NCI-H1436 (cell line): ENCODE measurements at places on chromosomes 12 and 14.

- DNase-seq, result no peak
Observed at GRCh38 chr12:104850781-104851180, 107.3 kb downstream of the SLC41A2 start.

DNA sequence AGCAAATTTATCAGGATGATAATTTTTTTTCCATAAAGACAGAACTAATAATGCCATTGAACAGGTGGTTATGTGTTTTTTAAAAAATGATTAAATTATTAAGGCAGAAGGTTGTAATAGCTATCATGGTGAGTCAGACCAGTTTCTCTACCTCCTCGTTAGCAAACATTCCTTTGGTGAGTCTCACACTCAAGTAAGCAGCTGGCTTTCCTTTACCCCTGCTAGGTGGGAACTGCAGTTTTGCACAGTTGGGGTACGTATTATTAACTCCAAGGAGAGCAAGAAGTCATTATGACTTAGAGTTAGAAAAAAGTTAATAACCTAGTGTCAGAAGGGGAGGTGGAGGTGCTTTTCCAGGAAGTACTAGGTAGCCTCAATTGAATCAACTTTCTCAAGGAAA, 165.3 kb downstream of the SNAPC1 start:
- no peak for DNase-seq

- DNase-seq, result no peak
Observed at GRCh38 chr14:50806241-50806933, 24.6 kb downstream of the NIN start.

DNA sequence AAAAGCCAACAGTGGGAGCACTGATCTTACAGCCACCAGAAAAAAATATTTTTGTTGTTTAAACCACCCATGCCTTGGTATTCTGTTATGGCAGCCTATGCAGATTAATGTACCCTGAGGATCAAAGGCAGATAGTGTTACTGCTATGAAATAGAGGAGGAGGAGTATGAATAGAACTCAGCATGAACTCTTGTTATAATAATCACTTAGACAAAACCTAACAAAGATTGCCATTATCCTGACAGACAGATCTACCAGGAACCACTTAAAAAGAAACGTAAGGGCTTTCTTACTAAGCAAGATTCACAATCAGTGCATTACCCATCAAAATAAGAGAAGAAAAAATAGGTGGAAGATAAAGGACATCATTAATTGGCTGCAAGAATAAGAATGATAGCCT, 558.3 kb downstream of the GALC start:
- DNase-seq, result no peak

DNA sequence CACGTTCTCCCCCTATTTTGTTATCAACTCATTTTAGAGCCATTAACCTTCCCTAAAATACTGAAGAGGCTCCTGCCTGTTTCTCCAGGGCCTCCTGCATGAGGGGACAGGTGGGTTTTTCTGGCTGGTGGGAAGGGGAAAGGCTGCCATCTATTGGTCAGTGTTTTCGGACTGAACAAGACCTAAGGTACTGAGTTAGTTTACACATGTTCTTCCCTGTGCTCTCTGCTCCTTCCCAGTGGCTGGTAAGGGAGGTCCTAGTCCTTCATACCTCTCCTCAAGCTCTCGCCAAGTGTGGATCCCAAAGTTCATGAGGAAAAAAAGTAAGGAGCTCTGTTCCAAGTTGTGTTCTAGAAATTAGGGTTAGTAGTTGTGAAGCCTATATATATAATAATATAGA, 357.5 kb downstream of the FSCB start:
- peak; percentile 14 for DNase-seq

DNA sequence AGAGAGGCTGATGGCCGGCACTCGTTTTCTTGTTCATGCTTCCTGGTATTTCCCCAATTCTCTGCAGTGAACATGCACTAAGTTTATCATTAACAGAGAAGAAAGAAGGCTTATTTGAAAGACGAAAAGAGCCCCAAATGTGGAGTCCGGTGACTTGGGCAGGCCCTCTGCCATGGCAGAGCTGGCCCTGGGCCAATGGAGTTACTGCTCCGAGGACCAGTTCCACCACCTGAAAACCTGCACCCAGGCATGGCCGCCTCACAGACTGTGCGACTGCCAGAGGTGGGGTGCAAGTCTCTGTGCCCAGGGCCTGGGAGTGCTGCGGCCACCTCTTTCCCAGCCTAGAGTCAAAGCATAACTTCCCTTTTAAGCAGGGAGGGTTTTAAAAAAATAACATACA, 24.9 kb downstream of the DEGS2 start:
- DNase-seq, result no peak

DNA sequence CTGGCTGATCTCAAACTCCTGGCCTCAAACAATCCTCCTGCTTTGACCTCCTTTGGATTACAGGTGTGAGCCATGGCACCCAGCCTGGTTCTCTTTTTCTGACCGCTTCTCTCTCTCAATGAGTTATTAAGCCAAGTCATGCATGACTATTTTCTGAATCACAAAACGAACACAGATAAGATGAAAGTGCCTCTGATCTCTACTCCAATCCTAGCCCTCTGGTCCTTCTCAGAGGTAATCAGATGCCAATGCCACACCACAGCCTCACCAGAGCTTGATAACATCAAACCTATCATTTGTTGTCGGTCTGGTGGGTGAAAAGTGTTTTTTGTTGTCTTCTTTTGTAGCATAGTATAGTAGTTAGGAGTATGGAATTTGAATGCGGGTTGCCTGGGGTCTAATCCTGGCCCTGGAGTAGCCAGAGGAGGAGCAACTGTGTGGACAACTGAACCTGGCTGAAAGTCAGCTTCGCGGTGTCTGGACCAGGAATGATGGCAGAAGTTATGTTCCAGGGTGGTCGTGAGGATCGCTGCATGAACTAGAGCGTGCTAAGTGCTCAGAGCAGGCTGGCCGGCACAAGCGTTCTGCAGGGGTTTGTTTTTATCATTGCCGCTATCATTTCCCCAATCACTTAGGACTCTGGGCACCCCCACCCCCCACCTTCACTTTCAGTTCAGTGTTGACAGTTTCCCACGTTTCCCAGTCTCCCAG, 77.9 kb downstream of the SPRING1 start:
- no peak for DNase-seq

DNA sequence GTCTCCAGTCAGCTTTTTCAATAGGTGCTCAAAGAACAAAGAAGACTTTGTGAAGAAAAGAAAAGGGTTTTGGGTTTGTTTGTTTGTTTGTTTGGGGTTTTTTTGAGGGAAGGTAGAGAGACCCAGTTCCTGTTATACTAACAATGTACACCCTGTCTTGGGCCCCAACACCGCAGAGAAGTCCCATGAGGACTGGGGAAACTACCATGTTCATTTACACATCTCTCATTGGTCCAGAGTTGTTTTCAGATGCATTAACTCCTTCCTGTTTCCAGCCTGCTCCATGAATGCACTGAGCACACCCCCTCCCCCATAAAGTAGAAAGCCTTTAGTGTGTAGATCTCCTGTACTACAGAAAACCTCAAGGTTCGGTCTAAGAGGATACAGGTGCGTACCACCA, 51.1 kb upstream of the SLC8A3 start:
- no peak for DNase-seq

DNA sequence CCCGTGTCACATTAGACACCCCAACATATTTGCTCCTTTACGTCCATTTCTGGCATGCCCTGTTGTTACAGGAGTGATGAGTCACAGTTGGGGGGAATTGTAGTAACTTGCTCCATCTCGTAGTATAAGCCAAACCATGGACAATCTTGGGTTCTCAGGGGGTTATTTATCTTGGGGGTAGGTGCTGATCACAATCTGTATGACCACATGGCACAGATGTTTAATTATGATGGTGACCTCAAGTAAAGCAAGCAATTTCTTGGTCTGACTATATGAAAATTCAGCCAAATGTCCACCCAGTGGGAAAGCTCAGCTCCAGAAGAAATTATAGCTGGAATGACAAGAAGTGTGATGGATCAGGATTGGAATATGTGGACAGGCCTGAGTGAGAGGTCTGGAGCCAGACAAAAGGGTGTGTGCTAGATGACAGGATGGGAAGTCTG, 32.1 kb upstream of the STON2 start:
- DNase-seq, result no peak

DNA sequence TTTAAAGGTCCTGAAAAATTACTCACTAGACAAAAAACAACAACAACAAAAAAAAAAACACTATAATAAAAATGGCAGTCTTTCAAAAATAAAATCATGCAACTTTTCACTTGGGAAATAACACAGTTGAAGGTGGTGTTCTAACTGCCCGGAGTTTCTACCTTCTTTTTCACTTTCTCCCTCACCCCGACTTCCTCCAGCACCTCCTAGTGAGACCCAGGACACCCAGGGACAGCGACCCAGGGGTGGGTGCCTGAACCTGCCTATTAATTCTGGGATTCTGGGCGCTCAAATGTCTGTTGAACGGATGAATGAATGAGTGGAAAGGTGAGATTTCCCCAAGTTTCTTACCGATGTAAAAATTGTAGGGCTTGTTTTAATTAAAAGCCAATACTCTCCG, 2.0 kb upstream of the FZD10 start:
- no peak for DNase-seq

DNA sequence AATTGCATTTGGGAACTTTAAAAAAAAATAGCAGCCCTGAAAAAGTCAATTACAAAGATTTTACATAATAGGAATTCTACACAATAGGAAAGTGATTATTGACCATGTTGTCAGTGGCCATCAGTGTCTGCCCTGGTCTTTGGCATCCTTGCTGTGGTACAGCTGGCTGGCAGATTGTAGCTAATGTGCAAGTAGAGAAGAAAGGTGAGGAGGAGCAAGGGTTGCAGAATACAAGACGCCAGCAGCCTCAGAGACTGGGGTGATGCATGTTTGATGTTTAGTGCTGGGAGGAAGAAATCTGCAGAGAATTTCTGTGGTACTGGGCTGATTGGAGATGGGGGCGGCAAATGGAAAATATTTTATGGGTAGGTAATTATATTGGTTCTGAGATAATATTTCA, 322.9 kb downstream of the TMEM117 start:
- no peak for DNase-seq

- no peak for DNase-seq
Observed at GRCh38 chr12:83172441-83172840, 485.7 kb downstream of the TMTC2 start.

DNA sequence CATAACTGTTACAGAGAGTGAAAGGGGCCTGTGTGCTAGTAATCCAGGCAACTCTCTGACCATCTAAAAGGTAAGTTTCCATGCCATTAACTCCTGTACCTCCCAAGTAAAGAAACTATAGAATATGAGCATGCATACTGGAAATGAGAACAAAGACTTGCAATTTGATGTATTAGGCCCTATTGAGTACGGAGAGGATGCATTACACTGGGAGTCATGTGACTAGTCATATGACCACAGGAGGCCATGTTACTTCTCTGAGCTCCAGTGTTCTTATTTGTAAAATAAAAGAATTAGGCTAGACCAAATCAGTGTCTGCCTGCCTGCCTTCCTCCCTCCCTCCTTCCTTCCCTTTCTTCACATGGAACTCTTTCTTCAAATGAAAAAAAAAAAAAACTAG, 440.1 kb upstream of the CCDC196 start:
- DNase-seq, result no peak

DNA sequence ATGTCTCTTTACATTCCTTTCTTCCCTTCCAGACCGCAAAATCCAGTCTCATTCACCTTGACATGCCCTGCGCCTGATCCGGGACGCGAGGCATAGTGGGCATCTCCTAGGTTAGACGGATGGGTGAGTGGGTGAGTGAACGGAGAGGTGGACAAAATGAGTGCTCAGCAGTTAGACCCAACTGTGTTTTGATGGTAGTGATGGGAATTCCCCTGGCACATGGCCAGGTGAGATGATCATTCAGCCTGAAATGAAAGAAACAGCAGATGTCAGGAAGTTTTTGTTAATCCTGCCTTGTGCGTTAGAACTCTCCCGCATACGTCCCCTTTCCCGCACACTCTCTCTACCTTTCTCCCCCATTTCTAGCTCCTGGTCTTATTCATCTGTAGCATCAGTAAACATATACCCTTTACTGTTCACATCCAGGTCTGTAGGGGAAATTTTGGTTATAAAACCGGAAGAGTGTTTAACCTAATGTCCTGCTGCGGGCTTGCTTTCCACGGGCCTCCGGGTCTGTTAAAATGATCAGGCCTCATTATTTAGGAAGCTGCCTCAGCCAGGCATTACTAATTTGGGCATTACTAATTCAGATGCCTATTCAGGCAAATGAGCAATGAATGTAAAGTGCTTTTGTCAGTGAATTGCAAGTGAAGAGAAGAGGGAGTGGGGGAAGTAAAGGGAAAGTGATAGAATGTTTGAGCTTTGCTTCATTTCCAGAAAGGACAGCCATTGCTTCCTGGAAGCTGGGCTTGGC, 172.8 kb downstream of the ETV6 start:
- no peak for DNase-seq

GRCh38 chr12:115267891-115268290, 583.9 kb upstream of the TBX3 start:
- DNase-seq, result no peak

GRCh38 chr12:106303202-106303820, 778 bp downstream of the TCP11L2 start:
- DNase-seq, result peak; percentile 60

DNA sequence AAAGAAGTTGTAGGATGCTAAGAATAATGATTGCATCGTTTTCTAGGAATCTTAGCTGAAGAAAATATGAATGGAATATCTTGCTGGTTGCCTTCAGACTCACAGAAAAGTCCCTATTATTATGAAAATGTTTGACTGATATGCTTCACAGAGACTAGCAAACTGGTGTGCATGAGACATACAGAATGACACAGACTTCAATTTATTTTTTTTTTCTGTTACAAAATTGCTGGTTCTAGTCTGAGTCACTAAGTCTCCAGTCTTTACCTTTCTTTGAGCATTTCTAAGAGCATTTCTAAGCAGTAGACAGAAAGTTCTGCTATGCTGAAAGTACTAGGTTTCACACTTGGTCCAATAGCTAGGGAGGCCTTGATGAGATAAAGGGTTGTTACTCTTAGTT, 377.6 kb upstream of the ATP2B1 start:
- no peak for DNase-seq

DNA sequence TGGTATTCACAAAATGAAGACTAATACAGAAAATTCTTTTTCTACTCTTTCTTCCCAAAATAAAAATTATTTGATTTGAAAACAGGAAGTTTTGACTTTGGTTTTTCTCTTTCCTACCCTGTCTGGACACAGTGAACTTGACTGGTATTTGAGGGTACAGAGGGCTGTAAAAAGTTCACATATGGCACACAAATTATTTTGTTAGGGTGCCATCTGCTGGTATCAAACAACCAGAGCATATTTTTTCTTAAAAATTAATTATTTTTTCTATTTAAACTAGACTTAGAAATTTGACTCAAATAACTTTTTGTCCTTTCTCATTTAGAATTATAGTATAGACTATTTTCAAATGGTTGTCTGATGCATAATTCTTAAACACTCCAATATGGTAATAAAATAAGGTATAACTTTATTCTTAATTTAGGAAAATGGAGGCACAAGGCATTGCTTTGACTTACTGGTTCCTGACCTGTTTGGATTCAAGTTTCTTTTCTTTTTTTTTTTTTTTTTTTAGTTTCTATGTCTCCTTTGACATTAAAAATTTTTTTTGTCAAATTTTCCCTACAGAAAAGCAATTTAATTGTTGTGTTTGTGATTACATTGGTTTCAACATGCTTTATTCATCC, 390.6 kb downstream of the PRKD1 start:
- DNase-seq, result peak; percentile 17
